Psoas muscle (tissue), 8 donors: ENCODE measurements at places on chromosomes 13 and 19. TPM values are rescaled to one million over a fixed set of nuclear protein-coding genes. Genes with fewer than 3 reads are reported as not detected.

The ATP8B3 gene
- polyA plus RNA-seq: 0.15 TPM

GRCh38 chr19:51339313-51339686 lies 2.6 kb downstream of the VSIG10L start:
- DNase-seq: no peak

- no peak for DNase-seq
Measured at GRCh38 chr13:34175551-34175950, 357.6 kb downstream of the RFC3 start.

DNA sequence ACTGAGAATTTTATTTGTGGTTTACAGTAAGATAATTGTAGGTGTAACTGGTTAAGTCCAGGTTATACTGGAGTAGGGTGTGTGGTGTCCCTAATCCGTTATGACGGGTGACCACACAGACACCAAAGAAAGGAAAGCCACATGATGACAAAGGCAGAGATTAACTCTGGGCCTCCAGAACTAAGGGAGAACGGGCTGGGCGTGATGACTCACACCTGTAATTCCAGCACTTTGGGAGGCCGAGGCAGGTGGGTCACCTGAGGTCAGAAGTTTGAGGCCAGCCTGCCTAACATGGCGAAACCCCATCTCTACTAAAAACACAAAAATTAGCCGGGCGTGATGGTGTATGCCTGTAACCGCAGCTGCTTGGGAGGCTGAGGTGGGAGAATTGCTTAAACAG lies 10.2 kb upstream of the FUT2 start:
- DNase-seq: no peak

DNA sequence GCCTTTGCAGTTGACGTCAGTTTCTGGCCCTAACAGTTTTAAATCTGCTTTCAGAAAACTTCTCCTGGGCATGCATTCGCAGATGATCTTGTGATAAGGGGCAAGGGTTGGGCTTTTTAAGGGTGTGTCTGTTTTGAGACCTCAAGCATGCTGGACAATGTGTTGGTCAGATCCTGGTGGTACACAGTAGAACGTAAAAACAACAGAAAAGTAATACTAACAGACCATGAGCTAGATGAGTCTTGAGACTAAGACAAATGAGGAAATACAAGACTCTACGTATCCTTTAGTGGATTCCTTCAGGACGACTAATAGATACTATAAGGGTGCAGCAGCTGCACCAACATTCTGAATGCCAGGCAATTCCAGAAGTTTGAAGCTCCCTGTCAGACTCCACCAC lies 237.6 kb downstream of the DNAJC15 start:
- no peak for DNase-seq

DNA sequence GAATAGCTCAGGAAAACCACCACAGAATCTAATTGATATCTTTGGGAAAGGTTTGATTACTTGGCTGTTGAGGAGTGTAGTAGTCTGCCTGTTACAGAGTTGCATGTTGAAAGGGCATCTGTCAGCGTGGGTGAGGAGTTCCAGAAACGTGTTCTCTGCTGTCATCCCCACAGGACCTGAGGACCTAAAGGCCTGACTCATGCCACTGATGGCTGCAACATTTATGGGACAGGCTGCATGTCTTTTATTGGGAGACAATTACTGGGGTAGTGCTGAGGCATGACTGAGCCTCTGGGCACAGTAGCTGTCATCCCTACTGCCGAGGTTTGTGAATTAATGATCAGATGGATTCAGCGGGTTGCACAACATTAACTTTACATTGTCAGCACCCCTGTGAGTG lies 525.9 kb downstream of the GPC6 start:
- no peak for DNase-seq

DNA sequence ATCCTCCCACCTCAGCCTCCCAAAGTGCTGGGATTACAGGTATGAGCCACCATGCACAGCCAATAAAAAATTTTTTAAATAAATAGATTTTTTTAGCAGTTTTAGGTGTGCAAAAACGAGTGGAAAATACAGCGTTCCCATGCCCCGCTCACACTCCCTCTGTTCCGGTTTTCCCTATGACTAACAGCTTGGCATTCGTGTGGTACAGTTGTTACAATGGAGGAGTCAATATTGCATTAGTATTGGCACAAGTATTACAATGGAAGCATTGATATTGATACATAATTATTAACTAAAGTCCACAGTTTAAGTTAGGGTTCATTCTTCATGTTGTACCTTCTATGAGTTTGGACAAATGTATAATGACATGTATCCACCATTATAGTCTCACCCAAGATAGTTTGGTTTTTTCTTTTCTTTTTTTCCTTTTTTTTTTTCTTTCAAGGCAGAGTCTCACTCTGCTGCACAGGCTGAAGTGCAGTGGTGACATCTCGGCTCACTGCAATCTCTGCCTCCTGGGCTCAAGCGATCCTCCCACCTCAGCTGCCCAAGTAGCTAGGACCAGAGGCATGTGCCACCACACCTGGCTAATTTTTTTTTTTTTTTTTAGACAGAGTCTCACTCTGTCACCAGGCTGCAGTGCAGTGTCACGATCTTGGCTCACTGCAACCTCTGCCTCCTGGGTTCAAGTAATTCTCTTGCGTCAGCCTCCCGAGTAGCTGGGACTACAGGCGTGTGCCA lies 15.4 kb upstream of the RAB20 start:
- DNase-seq: no peak

The OLFM2 gene
- 0.90 TPM for polyA plus RNA-seq

DNA sequence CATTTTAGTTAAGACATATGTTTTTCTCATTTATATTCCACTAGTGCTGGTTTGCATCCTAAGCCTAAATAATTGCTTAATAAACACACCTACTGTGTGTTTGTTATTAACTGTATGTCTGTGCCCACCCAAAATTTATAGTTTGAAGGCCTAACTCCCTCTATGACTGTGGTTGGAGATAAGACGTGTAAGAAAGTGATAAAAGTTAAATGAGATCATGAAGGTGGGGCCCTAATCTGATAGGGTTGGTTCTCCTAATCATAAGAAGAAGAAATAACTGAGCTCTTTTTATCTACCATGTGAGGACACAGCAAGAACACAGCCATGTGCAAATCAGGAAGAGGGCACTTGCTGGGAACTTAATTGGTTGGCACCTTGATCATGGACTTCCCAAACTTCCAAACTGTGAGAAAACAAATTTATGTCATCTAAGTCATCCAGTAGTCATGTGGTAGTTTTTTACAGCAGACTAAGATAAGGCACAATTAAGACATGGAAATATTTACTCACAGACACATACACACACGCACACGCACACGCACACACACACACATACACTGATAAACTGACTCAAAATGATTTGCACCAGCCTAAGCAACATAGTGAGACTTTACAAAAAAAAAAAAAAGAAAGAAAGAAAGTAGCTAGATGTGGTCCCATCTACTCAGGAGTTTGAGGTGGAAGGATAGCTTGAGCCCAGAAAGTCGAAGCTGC lies 662.1 kb downstream of the PCDH9 start:
- DNase-seq: no peak

The ARHGAP45 gene
- 1.8 TPM for polyA plus RNA-seq

DNA sequence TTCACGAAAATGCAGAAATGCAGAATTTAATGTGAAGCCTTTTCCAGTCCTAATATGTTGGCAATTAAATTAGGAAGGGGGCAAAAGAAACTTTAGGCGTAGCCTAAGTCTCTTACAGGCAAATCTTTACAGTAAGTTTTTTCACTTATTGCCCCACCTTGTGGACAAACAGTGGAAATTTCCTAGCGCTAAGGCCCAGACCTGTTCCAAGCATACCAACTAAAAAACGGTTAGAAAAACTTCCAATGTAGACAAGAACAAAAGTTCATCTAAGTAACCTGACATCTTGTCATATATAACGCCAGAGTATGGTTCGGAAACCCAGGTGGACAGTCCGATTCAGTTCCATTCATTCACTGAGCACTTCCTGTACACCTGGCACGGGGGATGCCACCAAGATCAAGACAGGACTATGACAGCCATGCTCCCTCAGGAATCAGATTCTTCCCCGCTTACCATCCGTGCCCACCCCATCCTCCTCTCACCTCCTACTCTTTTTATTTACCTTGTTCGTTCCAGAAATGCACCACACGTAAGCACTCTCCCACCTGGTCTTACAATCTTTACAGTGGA lies 4.9 kb downstream of the ZAR1L start:
- no peak for DNase-seq

The C13orf46 gene
- polyA plus RNA-seq: not detected

GRCh38 chr19:29528946-29529645 lies 3.3 kb downstream of the VSTM2B start:
- DNase-seq: peak; percentile 34

The SIAH3 gene
- polyA plus RNA-seq: not detected

The LGALS4 gene
- polyA plus RNA-seq: 0.77 TPM

DNA sequence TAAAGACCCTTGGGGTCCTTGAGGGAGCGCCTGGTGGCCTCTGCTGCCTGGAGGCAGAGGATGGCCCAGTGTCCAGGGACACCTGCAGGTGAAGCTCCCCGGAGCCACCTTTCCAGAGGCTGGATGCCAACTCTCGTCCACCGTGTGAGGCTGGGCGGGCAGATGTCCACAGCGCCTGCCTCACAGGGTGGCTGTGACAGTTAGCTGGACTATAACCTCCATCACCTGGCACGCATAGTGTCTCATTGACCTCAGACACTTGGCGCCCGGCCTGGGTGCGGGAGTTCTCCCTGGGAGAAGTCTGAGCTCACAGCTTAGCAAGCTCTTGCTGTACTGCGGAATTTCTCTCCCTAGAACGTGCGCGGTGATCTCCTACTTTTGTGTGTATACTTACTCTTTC lies 9.8 kb downstream of the BICRA start:
- DNase-seq: peak; percentile 84

DNA sequence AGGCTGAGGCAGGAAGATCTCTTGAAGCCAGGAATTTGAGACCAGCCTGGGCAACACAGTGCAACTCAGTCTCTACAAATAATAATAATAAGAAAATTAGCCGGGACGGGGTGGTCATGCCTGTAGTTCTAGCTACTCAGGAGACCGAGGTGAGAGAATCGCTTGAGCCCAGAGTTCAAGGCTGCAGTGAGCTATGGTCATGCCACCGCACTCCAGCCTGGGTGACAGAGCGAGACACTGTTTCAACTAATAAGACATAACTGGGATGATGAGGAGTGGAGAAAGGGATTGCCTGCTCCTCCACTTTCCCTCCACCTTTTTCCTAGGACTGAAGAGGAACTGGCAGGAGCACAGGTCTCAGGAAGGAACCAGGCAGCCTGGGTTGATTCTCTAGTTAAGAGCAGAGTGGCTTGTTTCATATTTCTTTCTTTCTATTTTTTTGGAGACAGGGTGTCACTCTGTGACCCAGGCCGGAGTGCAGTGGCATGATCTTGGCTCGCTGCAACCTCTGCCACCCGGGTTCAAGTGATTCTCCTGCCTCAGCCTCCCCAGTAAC lies 4.6 kb upstream of the GPI start:
- DNase-seq: peak; percentile 27

The TMIGD2 gene
- 0.10 TPM for polyA plus RNA-seq

DNA sequence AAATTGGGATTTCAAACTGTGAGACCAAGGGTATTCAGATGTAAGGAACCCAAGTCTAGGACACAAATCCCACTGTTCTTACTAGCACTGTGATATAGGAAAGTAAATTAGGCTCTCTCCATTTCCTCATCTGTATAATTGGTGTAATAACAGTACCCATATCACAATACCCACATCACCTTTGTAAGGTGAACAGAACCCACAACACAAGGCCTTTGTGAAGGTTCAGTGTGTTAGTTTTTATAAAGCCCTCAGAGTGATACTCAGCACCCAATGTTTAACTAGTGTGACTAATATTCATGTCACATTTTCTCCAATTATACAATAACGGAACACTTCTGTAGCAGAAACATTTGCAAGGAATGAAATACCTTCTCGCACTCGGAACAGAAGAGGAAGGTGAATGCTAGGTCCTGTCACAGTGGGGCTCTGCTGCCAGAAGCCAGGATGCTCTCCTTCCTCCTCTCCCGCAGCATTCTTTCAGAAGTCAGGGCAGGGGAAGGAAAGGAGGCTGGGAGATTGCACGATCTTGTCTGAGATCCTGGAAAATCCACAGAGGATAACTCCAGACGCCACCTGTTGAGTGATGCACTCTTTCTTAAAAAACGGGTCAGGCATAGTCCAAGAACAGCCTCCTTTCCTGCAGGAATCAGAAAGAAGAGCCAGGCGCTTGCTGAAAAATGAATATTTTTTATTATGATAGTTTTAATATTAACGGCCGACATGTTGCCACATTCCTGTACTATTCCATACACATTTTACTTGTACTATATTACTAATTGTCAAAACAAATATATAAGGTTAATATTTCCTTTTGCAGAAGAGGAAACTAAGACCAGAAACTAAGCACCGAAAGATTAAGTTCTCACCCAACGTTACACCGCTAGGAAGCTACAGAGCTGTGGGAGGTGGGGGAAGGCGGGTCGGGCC lies 762 bp downstream of the ZNF45 start:
- DNase-seq: no peak

The MTUS2 gene
- polyA plus RNA-seq: 0.14 TPM

DNA sequence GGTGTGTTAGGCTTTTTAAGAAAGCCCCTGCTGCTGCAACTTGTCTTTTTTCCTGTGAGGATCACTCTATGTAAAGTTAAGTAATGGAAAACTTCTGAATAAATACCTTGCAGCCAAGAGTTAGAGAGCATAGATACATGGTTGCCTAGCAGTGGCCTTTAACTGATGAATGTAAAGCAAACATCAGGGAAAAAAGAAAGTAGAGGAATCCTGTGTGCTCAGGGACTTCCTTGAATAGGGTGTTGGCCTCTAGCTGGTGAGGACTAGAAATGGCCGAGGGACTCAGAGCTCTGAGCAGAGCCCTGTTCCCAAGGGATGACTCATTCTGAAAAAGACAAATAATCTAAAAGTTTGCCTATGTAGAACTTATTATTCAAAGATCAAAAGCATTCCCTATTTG lies 135.7 kb downstream of the MIPEP start:
- no peak for DNase-seq

DNA sequence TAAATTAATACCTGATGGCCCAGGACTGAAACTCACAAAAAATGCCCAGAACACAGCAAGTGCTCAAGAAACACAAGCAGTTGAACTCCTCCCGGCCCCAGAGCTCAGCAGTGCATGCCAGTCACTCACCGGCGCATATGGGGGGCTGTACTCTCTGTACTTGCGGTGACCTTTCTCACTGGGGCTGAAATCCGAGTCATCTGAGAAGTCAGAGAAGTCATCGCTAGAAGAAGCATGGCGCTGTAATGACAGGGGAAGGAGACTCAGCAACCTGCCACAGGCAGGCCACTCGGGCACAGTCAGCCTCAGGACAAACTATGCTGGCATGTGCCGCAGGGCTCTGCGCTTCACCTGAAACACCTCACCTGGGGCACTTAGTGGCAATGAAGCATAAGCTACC lies 19.7 kb downstream of the ZC3H4 start:
- DNase-seq: no peak

- DNase-seq: no peak
Measured at GRCh38 chr13:25871389-25872125, 180.3 kb downstream of the SHISA2 start.

GRCh38 chr19:18893587-18894253 lies 2.2 kb downstream of the CERS1 start:
- DNase-seq: no peak

The FXYD1 gene
- 581 TPM for polyA plus RNA-seq

GRCh38 chr19:33948651-33949335 lies 152.1 kb downstream of the KCTD15 start:
- no peak for DNase-seq

DNA sequence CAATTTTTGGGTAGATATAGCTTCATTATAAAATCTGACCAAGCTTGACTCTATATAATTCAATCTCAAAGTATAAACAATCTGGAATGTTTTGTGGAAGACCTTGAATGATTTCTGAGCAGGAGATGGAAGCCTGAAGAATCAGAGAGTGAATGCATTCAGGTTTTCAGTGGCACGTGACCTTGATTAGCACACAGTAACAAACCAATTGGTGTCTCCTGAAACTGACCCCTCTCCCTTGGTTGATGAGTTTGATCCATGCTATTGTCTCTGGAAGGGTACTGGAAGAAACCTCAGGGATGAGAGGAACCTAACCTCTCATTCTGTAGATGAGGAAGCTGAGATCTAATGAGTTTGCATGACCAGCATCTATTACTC lies 39.6 kb downstream of the PCDH8 start:
- no peak for DNase-seq
